ENCODE measurements at places on chromosomes 5 and 9.

GRCh38 chr5:167261309-167262100 lies 1029.9 kb upstream of the WWC1 start:
- no peak for DNase-seq

- no peak for DNase-seq
Observed at GRCh38 chr9:110842986-110843385, 174.4 kb downstream of the MUSK start.

DNA sequence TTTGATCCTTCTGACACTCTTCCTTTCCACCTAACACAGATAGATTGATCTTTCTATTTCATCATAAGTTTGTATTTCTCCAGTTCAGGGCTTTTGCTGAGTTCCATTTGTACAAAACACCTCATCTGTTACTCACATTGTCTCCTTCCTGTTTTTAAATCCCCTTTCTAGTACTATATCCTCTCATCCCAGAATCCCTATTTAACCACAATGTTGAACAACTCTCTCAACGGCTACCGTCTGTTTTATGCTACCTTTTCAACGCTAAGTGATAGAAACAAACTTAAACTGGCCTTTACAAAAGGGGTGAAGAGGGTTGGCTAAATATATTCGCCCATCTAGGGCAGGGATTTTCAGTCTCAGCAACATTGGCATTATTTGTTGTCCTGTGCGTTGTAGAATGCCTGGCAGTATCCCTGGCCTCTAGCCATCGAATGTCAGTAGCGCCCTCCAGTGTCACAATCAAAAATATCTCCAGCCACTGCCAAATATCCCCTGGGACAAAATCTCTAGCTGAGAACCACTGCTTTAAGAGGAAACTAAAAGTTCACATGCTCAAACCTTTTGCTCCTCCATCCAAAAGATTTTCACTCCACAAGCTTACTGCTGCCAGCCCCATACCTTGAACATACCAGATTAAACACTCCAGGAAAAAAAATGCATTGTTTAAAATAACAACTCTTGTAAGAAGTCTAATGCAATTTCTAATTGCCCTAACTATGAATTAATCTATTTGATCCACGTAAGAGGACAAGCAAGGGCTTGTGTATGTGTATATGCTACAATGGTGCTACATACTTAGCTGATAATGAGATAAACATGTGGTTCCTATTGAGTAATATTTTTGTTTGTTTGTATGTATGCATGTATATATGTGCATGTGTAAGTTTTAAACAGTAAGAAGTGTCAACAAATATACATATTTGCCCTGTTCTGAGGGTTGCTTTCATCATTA lies 344.0 kb downstream of the PTPRD start:
- DNase-seq: no peak

DNA sequence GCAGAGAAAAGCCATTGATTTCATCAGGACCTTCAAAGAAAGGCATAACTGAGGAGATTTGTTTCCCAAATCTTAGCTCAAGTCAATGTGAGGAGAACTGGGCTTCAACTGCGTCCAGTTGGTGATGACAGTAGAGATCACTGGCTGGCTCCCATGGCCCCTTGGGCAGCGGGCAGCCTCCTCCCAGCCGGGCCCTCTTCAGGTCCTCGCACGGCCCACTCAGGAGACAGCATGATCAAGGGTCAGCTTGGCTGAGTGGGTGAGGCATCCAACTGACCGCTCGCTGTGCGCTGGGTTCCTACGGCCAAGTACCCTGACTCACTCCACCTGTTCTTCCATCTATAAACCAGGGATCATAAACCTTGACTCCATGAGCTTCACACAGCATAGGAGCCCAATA lies 274.0 kb downstream of the NSG2 start:
- no peak for DNase-seq

DNA sequence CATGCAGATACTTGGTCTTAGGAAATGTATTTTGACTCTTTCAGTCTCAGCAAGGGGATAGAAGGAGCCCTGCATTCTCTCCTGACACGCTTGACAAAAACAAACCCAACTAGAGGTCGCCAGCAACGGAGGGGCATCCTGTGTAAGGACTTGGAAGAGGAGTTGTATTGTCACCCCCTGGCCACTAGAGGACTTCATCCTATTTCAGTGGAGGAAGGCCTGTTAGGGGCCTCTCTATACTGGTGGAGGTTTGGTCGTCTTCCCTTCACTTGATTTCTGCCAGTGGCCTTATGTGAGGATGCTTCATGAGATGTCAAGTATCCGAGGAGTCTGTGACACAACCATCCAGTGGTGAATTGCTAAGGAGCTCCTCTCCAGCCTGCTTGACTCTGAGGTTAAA lies 122.8 kb upstream of the STC2 start:
- no peak for DNase-seq

DNA sequence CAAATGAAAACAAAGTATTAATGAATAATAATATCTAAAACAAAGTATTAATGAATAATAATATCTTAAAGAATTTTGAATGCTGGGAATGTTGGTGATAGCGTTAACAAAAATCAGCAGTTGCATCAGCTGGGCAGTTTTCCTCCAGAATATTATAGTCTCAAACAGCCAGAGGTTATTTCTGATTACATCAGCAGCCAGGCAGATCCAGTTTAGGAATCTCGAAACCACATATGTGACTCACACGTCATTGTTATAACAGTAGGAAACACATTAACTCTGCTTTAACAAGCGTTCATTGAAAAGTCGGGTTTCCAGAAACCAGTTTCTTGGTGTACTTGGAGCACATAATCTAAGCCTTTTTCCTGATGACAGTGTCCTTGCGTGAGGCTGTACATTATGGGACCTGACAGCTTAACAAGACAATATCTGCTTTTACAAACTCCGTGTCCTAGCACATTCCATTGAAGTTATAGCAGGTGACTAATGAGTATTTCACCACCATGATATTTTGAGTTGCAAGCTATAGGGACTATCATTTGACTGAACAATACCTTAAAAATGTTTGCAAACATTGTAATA lies 559.5 kb upstream of the KLF4 start:
- no peak for DNase-seq

DNA sequence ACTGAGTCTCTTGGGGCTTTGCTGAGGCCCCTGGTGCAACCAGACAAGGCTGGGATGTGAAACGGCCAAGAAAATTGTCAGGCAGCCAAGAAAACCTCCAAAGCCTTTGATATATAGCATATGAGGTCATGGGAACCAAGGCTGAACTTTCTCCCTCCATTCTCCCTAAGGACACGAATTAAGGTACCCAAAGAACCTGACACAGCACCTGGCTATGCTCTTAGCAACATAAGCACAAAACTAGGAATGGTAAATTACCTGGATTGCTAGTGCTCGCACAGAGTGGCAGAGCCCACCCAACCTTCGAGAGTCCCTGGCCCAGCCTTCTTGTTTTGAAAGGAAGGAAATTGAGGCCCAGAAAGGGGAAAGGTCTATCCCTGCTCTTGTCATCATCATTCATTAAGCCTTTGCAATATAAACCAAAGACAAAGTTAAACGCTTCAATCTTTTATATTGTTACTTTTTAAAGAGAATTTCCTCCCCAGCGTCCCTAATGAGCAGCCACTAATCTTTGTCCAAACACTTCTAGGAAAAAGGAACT lies 220.0 kb upstream of the NR4A3 start:
- no peak for DNase-seq

- DNase-seq: no peak
Observed at GRCh38 chr5:42494414-42494813, 71.2 kb downstream of the GHR start.

- DNase-seq: peak; percentile 19
Observed at GRCh38 chr5:139660923-139661814, 13.0 kb downstream of the CXXC5 start.

- DNase-seq: no peak
Observed at GRCh38 chr5:170112876-170113521, 7.3 kb downstream of the FOXI1 start.

- no peak for DNase-seq
Observed at GRCh38 chr5:96054311-96055030, 92.8 kb upstream of the ELL2 start.

GRCh38 chr9:136847088-136847825 lies 2.0 kb upstream of the PHPT1 start:
- no peak for DNase-seq

DNA sequence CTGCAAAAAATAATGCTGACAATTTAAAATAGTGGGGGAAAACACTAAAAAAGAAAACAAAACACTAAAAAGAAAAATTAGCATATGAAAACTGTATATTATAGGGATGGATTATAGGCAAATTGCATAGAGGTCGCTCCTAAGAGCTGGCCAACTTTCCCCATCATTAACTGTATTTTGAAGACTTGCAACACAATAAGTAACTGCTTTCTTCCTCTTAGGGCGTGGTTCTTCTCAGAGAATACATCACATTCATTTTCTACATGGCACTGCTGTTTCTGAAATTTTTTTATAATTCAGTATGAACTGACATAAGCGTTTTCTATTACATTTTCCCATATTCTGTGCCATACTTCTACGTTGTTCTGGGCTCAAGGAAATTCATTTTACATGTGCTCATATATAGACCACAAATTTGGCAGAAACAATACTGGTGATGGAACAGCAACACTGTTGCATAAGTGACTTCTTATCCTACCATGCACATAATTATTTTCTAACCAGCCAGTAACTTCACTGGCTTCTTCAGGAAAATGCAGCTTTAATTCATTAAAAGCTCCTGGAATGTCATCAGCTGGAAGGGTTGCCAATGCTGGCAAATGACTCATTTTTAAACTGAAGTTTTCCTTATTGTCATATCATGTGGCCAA lies 171.2 kb upstream of the DMAC1 start:
- no peak for DNase-seq

- DNase-seq: no peak
Observed at GRCh38 chr9:133280392-133280791, 5.4 kb upstream of the ABO start.

DNA sequence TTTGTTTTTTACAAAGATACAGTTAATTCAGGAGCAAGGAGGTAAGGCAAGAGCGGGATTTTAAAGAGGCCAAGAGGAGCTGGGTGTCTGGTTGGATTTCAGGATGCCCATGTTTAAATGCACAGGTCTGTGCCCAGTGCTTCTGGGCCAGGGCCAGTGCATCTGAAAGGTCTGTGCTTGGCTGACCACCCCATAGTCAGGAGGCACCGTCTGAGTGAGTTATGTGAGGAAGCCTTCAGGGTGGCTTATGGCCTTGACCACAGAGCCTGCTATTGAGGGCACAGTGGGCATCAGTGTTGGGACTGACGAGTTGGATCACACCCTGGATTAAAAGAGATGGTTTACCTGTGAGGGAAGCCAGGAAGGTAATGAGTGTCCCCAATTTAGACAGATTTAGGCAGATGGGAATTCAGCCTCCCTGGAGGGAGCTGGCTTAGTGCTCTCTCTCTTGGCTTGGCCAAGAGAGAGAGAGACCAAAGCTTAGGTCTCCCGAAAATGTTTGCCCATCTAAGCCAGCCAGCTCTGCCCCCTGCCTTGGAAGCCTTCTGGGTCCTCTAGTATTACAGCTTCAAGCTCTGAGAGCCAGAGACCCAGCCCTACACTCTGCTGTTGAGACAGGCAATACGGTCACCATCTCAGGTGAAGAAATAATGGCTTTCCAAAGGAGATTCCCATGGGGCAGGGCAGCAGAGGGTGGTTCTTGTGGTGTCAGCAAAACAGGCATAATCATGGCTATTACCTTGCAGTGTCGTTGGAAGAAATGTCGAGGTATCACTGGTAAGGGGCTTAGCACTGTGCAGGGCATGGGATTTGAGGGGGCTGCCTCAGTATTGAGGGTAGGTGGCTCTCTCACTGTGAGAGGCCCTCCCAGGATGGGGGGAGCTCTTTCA lies 68.6 kb downstream of the RGS3 start:
- no peak for DNase-seq

DNA sequence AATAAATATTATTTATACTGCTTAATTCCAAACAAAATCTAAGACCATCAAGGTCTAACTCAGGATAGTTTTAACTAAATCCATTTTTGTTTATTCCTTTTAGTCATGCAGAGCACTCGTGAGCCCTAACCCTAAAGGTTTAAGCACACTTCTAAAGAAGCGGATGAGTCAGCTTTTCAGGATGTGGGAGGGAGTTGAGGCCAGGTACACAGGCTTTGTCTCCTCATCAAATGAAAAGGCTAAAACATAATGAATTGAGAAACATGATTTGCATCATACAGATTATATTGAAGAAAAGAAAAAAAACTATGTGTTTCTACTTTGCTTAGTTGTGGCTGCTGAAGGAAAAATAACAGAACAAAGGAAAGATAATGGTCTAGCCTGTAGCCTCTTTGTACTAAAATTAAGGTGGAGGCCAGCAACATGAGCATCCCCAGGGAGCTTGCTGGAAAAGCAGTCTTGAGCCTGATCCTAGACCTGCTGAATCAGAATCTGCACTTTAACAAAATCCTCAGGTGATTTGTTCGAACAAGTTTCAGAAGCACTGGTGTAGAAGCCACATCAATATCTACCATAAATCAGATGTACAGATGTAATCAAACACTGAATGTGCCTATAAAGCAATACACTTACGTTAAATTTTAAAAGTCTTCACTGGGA lies 21.1 kb upstream of the ISCA1 start:
- DNase-seq: no peak

- no peak for DNase-seq
Observed at GRCh38 chr5:65480306-65480865, 1.3 kb downstream of the ADAMTS6 start.

- DNase-seq: no peak
Observed at GRCh38 chr9:106964329-106964728, 101.4 kb downstream of the ZNF462 start.

GRCh38 chr9:86955042-86955441 lies 7.7 kb upstream of the GAS1 start:
- DNase-seq: no peak

- no peak for DNase-seq
Observed at GRCh38 chr5:154972476-154973080, 31.7 kb downstream of the MRPL22 start.

DNA sequence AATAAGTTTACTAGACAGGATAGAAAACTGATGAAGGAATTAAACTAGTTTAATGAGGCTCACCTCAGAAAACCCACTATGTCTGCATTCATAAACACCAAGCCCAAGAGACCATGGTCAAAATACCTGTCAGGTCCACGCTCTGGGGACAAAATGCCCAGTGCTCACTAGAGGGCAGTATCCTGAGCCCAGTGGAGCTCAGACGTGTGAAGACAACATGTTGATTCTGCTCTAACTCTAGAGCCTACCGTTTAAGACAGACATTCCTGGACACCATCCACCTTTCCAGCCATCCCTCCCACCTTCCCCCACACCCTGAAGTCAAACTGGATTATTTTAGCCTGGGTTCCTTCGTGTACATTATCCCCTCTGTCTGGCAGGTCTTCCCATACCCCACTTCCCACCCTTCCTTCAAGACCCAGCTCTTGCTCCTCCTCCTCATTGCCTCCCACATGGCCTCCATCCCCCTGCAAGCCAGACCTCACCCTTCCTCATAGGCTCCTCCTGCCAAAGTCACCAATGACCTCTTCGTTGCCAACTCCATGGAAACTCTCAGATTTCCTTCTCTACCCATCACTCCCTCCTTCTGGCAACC lies 142.3 kb upstream of the FSTL4 start:
- DNase-seq: no peak

GRCh38 chr9:23073136-23073535 lies 626.5 kb downstream of the DMRTA1 start:
- DNase-seq: no peak
